ENCODE measurements at places on chromosomes 11 and 22.

GRCh38 chr11:11636671-11637070 lies 14.9 kb upstream of the GALNT18 start:
- no peak for DNase-seq

DNA sequence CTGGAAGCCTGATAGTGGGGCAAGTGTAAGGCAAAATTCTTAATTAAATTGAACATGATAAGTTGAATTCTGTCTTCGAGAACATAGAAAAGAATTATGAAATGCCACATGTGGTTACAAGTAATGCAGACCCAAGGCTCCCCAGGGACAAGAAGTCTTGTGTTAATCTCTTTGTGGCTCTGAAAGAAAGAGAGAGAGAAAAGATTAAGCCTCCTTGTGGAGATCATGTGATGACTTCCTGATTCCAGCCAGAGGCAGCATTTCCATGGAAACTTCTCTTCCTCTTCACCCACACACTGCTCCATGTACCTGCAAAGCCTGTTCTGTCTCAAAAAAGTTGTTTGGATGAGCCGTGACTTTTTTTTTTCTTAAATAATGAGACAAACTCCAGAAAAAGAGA lies 1.9 kb upstream of the TYR start:
- no peak for DNase-seq

- no peak for DNase-seq
Measured at GRCh38 chr11:99881610-99882009, 805.5 kb upstream of the ARHGAP42 start.

DNA sequence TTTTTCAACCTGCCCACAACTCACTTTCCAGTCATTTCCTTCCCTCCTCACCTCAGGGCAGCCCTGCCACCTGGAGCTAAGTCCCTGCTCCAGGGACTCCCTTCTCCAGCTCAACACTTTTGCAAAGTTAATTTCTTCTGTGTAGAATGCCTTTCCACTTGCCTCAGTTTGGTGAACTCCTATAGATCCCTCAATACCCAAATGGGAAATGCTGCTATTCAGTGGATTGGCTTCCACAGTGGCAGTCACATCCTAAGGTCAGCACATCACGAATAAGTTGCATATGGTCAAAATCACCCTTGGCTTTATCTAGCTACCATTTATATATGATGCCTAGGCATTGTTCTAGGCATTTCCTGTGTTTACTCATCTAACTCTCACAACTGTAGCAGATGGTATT lies 23.6 kb downstream of the GDPD5 start:
- DNase-seq = no peak

GRCh38 chr11:69685348-69685747 lies 10.2 kb upstream of the LTO1 start:
- DNase-seq = no peak

GRCh38 chr11:34549271-34549670 lies 35.7 kb upstream of the ELF5 start:
- DNase-seq = no peak

DNA sequence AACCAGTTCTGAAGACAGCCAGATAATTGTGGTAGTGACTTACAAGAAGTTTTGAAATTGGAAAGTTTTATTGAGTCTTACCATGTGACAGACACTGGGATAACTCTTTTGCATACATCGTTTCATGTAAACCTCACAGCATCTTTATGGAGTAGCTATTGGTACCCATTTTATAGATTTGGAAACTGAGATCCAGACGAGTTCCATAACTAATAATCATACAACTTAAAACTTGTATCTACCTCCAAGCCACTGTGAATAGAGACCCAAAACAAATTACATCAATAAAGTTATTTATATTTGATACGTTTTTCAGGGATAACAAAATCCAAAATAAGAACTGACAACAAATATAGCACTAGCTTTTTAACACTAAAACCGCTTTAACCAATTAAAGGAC lies 35.7 kb upstream of the LDHA start:
- DNase-seq = no peak

- no peak for DNase-seq
Measured at GRCh38 chr11:65977621-65978390, 16.3 kb downstream of the SART1 start.
